ENCODE measurements at places on chromosomes 12 and 14.
A peak's percentile ranks its signal among the peaks of the same experiment; 100 is the strongest.

- DNase-seq: peak; percentile 90
Measured at GRCh38 chr12:109951751-109952150, 44.4 kb downstream of the GIT2 start.

DNA sequence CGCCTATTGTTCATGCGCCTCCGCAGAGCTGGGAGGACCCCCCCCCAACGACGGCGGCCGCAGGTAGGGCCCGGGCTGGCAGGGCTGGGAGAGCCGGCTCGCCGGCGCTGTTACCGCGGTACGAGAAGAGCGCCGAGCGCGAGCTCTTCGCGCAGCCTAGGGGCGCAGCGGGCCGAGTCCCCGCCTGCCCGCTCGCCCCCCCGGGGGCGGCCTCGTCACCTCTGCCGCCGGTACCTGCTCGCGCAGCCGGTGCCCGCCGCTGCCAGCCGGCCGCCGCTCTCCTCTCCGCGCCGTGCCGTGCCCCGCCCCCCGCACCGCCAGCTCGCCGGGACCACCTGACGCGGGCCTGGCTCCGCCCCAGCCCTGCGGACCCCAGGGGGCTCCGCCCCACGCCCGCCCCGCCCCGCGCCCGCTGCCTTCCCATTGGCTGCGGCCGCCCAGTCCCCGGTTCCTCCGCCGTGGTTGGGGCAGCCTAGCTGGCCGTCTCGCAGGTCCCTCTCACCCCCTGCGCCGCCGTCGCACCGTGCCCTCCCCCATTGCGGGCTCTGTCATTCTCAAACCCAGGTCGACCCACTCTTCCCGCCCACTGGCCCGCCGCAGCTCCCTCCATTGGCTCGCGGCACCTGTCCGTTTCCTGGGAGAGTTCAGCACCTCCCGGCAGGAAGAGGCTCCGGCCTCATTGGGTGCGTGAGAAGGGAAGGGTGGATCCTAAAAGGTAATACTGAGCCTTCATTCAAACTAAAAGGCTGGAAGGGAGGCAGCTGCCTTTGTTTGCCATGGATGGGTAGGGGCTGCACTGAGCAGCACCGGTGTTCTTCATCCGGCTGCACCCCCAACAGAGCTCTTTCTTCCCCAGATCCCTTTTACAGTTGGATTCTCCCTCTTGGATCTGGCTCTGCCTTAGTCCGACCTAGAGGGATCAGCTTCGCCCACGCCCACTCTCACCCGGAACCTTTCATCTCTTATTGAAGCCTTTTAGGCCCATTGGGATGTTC is at the start of gene MAP3K9:
TSS of gene MAP3K9 (minus strand) at position 289 of the 995 bp plus-strand sequence. CDS start 342 bp downstream, outside the sequence.
- peak; percentile 47 for DNase-seq

DNA sequence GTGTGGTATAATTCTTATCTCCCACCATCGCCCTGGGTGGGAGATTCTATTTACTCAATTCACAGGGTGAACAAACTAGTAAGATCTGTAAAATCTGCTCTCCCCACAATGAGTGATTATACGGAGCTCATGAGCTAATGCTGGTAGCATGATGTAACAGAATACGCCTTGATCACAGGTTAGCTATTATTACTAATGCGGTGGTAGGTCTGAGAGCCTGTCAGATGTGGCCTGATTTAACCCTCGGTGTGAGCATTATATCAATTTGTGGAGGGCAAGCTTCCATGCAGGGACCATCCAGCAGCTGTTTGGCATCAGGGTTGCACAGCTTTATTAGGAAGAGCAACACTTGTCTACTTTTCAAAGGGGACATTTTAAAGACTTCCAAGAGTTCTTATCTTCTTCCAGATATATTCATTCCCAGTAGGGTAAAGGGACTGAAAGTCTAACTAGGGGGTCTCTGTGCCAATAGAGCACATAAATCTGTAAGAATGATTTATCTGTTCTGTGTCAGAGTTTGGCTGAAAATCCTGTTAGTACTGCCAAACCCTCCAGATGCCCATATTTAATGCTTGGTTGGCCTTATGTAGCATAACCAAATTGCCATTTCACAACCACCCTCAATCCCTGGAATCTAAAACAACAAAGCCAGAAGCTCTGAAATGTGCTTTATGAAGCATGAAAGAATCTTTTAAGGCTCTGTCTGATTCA is 18.7 kb downstream of the TSHR start:
- DNase-seq: no peak

DNA sequence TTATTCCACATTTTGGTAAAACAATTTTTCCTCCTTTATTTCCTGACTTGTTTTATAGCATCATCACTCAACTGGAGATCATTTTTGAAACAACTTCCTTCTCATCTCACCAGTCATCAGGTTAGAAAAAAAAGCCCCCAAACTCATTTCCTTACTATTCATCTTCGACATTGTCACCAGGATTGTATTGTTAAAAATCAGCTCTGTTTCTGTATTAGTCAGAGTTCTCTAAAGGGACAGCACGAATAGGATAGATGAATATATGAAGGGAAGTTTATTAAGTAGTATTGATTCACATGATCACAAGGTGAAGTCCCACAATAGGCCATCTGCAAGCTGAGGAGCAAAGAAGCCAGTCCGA is 392.6 kb downstream of the FUT8 start:
- DNase-seq: no peak

DNA sequence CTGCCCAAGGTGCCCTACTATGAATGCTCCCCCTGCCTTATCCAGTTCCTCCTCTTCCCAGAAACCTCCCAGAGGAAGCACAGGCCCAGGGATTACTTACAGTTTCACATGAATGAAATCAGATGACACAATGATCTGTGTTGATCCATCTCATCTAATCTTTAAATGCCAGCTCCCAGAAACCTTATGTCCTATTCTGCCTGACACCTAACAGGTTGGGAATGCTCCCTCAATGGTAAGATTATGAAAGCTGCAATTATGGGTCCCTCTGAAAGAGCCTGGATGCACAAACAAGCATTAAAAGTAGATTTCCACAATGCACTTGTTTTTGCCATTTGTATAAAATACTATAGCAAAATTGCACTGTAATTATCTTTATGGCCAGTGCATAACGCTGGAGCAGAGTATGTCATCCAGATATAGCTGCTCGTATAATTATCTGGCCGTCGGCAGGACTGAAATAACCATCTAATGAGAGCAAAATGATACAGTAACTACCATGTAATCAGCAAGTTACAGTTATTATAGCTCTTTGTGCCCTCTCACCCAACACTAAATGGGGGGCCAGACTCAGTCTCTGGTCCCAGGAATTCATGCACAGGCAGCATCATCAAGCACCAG is 4.4 kb upstream of the ZBTB39 start:
- DNase-seq: no peak

GRCh38 chr12:67740711-67741110 is 92.2 kb downstream of the DYRK2 start:
- no peak for DNase-seq

GRCh38 chr12:98945864-98946263 is 300.8 kb downstream of the APAF1 start:
- DNase-seq: no peak

DNA sequence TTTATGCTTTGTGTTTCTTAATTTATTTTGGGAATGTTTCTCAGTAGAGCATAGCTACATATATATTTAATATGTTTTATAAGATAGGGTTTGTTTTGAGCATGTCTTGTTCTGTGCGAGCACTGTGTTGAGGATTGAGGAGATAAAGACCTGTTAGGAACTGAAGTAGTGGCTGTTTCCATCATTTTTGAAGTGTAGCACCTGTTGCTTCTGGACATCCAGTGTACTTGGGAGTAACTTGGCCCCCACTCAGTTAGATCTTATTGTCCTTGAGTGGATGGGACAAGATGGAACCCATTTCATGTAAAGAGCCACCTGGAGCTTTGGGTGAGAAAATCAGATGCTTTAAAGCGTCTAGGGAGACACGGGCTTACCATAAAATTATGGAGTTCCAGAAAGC is 8.7 kb downstream of the PPP2R5C start:
- DNase-seq: no peak

DNA sequence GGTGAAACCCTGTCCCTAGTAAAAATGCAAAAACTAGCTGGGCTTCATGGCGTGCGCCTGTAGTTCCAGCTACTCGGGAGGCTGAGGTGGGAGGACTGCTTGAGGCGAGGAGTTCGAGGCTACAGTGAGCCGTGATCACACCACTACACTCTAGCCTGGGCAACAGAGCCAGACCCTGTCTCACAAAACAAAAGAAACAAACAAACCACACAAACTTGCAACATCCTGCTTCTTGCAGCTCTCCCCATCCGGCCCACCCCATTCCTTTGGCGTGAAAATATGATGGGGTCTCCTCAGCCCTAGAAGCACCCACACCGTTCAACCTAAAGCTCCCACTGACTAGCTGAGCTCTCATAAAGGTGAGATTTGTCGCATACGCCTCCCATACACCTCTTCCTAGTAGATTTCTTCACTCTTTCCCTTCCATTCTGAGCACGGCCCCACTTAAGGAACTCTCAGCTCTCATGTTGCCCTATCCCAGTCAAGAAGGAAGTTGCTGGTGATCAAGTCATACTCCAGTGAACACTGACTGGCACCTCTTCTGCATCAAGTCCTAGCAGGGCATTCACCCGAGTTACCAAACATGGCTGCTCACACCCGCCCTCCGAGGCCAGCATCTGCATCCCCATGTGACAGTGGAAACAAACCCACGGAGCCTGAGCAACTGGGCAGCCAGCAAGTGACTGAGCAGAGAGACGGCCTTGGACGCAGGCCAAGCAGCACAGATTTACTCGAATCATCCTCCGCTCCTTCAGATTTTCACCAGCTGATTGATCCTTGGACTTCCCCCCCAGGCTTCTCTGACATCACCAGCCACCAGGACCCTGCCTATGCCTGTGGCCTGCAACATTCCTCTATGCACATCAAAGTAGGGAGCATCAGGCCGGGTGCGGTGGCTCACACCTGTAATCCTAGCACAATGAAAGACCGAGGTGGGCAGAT is 18.9 kb upstream of the CD27 start:
- DNase-seq: no peak

DNA sequence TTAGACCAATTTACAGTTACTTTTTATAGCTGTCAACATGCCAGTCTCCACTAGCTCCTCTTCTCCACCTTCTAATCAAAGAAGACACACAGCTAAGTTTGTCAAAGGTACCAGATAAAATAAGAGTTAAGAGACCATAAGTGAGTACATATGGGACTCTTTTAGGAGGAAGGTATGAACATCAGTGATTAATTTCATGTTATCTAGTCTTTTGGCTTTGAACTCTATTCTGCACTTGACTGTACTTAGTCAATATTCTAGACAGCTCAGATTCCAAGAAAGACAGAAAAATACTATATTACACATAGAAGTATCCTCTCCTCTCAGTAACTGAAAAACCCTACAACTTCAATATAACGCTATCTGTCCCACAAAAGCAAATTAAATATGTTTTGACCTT is 28.1 kb downstream of the CAPRIN2 start:
- DNase-seq: no peak

DNA sequence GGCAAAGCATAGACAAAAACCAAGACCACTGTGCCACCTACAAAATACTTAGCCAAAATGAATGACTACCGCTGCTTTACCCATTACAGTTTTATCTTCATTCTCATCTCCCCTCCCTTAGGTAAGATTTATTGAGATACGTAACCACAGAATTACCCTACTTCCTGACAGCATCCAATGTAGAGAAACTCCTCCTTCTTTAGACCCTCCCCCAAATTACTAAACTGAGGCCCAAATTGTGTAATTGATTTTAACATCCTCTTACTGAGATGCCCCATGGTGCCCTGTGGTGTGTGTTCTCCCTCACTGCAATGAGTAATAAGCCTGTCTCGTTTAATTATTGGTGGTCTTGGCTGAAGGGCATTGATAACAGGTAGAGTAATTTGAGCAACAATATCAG is 19.1 kb downstream of the VRK1 start:
- DNase-seq: no peak

GRCh38 chr12:12717586-12718380 is 615 bp downstream of the CDKN1B start:
- DNase-seq: no peak

GRCh38 chr12:67504026-67504425 is 144.5 kb upstream of the DYRK2 start:
- DNase-seq: no peak

- DNase-seq: no peak
Measured at GRCh38 chr12:94147991-94148738, at the start of gene PLXNC1. Gene PLXNC1 (plus strand): TSS chr12:94148577. CDS start chr12:94148972, 395 bp downstream.

GRCh38 chr12:128268379-128268995 is 1.5 kb downstream of the TMEM132C start:
- DNase-seq: no peak

- DNase-seq: no peak
Measured at GRCh38 chr14:33790996-33791395, 159.9 kb downstream of the EGLN3 start.

GRCh38 chr12:52975204-52975603 is 26.3 kb downstream of the KRT18 start:
- no peak for DNase-seq

GRCh38 chr12:94768398-94769046 is 118.2 kb upstream of the TMCC3 start:
- DNase-seq: no peak

DNA sequence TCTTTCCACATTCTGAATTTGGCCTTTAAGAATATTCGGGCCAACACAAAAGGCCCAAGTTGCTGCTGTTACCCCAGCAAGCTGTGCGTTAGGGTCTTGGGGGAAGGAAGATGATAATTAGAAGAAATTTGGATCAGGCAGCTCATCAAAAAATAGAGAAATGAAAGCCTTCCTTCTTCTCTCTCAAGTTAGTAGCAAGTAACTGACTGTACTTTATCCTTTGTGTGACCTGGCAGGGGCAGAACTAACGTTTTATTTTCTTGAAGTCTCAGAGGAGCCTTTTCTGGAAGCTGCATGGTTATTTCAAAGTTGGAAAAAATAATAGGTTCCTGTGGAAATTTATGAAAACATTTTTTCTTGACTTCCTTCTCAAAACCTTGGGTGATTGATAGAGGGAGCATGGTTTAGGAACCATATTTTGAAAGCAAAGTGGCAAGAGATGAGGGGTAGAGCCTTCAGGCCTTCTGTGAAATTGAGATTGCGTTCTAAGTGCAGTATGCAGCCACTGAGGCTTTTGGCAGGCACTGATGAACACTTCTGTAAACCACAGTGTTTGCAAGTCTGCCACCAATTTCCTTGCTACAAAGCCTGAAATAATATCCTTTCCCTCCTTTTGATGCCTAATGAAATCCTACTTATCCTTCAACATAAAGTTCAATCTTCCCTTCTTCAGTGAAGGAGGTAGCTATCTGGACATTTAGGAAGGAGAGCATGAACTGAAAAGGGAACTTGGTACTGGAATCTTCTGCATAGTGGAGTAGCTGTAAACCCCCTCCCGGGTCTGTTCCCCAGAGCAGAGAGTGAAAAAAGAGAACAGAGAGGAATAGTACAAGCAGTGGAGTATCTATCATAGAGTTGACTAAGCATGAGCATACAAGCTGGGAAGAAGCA is 123.2 kb downstream of the FGD4 start:
- DNase-seq: no peak

DNA sequence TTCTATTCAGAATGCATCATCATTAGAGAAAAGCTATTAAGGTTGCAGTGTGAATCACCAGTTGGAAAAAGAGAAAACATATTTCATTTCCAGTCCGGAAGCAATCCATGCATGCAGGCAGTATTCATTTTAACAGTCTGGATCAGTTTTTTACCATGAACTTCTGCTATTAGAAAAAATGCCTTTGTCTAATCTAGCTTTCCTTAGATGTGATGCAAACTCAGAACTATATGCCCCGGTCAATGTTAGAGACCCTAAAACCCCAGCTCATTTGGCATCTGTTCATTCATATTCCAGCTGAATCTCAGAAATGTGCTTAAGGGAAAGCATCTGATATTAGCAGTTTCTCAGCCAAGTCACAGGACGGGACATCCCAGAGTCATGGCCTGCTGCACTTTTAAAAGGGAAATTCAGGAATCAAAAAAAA is 8.5 kb downstream of the IRAK3 start:
- no peak for DNase-seq

GRCh38 chr14:104978746-104979691 is 845 bp upstream of the AHNAK2 start:
- DNase-seq: no peak

Measured in non-pigmented ciliary epithelial cell (primary cell).